ENCODE measurements at places on chromosomes 11 and 22. TPM values are rescaled to one million over a fixed set of nuclear protein-coding genes. Genes with fewer than 3 reads are reported as not detected.

DNA sequence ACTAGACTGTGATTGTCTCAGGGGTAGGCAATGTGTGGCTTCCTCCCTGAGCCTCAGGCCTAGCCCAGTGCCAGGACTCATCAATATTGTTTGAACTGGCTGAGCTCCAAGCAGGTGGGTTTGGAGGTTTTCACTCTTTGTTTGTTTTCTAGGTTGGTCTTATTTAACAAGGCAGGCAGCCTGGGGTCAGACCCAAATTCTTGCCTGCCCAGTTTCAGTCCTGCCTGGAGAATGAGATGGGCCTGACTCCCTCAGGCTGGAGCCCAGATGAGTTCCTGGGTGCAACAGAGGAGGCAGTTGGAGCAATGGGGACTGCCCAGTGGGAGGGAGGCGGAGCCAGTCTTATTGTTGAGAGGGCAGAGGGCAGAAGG lies 28.3 kb upstream of the TP53I11 start:
- H3K27me3 ChIP-seq: peaks cover 2% of the 10 kb centered on the region
- H3K4me1 ChIP-seq: peaks cover 8% of the 10 kb centered on the region
- H3K36me3 ChIP-seq: no peaks in the 10 kb centered on the region
- H3K27ac ChIP-seq: no peak overlapping the region
- H3K4me3 ChIP-seq: no peak overlapping the region

GRCh38 chr11:8809241-8809938 lies 101.6 kb upstream of the AKIP1 start:
- H3K4me3 ChIP-seq: no peak overlapping the region
- H3K4me1 ChIP-seq: peaks cover 5% of the 10 kb centered on the region
- no peak for DNase-seq

C11orf97 gene
- total RNA-seq: not detected

DNA sequence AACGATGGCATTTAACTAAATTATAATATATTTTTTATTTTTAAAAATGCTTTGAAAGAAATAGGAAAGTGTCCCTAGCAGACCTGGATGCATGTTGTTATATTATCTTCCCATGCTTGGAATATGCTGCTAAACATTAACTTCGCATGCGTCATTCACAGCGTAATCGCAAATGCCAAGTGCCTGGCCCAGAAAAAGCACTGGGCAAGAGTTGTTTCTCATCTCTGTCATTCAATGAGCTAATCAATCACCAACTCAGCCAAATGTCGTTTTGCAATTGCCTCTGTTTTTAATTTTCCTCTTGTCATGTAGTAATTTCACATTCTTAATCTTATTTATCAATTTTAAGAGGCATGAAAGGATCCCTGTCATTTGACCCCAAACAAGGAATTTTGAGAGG lies 1421.9 kb downstream of the BRD1 start:
- no peaks in the 10 kb centered on the region for H3K4me1 ChIP-seq
- no peaks in the 10 kb centered on the region for H3K36me3 ChIP-seq
- H3K27me3 ChIP-seq: no peaks in the 10 kb centered on the region

DNA sequence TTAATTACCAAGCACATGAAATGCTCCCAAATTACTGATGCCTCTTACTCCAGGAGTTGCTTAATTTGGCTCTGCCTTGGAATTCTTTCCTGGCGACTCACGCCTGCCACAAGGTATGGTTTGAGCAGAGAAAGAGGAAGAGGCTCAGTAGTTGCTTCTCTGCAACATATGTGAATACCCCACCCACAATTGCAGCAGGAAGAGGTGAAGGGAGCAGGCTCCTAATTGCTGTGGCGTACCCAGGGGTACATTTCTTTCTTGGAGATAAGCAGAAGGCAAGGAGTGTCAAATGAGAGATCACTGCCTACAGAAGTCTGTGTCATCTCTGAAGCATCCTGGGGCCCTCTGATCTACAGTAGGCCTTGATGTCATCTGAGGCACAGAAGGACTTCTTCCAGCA lies 10.6 kb upstream of the NNMT start:
- no peak overlapping the region for H3K4me3 ChIP-seq
- peaks cover 9% of the 10 kb centered on the region for H3K27me3 ChIP-seq
- no peaks in the 10 kb centered on the region for H3K36me3 ChIP-seq
- H3K4me1 ChIP-seq: no peaks in the 10 kb centered on the region
- no peak overlapping the region for H3K27ac ChIP-seq
- DNase-seq: no peak
